ENCODE measurements at places on chromosomes 1 and 21.

- no peak for DNase-seq
These were observed 148.2 kb downstream of the PRDM16 start for GRCh38 chr1:3217181-3217641.

DNA sequence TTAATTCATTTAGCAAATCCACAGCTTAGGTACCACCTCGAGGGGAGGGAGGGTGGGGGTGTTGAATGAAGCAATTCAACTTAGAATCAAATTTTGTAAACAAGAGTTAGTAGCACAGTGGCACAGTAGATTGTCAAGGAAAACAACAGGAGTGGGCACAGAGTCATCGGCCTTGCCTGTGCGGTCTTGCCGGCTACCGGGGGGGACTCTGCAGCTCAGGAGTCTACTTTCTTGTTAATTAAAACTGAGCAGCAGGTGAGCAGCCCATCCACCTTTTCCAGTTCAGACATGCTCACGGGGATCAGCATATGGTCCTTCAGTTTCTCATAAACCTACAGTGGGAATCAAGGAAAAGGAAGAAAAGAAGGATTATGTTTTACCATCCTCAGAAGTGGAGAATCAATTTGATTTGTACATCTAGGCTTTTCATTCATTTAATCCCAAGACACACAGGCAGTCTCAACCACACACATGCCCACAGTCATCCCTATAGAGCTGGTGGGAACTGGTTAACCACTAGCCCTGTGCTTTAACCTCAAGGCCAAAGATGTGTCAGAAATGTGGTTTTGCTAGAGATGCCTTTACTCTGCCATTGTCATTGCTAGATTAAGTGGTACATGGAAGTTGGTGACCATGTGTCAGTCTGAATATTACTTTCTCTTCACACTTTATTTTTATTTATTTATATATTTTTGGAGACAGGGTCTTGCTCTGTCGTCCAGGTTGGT lies 45.0 kb upstream of the BCL10 start:
- peak; percentile 56 for DNase-seq

GRCh38 chr1:36321119-36321951 lies 2.1 kb downstream of the EVA1B start:
- DNase-seq: peak; percentile 66

DNA sequence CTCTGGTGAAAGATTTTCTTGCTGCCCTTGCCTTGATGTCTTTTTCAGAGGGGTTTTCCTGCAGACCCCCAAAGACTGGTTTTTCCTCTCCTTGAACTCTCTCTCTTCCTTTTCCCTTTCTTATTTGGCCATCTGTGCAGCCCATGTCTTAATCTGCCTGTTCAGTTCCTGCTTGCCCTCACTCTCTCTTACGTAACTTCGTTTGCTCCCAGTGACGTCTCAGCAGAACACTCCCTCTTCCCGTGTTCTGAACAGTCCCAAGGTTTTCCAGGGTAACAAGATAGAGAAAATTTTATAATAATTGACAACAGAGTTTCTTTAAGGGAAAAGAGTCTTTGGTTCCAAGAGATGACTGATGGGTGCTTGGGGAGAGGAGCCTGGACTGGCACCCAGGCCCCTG lies 109.1 kb upstream of the LMO4 start:
- DNase-seq: no peak

DNA sequence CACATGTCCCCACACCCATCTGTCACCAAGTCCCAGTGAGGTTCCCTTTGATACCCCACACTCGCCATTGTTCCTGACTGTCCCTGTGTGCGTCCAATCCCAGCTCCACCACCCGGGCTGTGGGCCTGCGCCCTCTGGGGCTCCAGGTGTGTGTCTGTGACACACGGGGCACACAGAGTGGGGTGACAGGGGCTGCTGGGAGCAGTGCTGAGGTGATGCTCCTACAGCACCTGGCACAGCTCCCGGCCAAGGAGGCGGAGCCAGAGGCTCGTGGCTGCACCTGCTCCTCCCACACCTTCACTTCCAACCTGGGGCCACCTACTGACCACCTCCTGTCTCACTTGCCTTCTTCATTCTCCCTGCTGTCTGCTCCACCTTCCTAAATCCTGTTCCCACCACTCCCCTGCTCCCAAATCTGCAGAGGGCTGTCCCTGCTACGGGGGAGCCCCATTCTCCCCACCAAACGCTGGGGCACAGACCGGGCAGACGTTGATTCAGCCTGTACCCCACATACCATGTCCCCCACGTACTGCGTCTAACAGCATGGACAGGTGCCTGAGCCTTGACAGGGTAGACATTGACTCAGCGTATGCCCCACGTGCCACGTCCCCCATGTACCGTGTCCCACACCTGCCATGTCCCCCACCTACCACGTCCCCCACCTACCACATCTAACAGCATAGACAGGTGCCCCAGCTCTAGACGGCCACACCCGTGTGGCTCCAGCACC lies 16.4 kb downstream of the WDR4 start:
- DNase-seq: no peak

DNA sequence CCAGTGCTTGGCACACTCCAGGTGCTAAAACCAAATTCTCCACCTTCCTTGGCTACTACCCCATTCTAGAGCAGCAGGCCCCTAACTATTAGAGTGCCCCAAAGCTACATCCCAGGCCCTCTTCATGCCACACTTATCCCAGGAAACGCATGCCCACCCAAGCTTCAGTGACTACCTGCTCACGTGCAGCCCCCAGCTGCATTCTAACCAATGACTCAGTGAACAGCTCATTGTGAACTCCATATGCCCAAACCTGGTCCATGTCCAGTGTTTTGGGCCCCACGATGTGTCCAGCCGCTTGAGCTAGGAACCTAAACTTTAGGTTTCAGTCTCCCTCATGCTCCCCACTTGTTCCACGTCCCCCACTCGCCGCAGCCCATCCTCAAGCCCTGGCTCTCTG lies 41.5 kb downstream of the NKAIN1 start:
- peak; percentile 11 for DNase-seq

GRCh38 chr1:207088701-207089626 lies at the start of gene C4BPB:
Gene C4BPB, plus strand, starts transcription at chr1:207088860. Its CDS starts 672 bp downstream, at chr1:207089532.
- DNase-seq: peak; percentile 20

Measured in fibroblast of lung (primary cell).